Hypothalamus (tissue), 51 donors: ENCODE measurements at places on chromosomes 1 and 21.

DNA sequence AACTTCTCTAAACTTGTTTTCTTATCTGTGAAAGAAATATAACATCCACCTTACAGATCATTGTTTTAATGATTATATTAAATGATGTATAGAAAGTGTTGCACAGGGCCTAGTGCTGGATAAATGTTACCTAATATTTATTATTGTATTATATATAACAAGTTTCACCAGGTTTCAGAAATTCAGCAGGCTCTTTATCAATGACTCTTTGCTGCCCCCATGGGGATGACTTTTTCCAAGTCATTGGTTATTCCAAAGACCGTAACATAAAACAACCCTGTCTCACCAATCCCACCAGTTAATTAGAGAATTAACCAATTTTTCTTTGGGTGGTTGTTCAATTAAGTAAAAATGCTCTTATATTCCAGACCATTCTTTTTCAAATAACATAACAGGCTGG is 7.3 kb upstream of the DEDD start:
- DNase-seq: no peak

DNA sequence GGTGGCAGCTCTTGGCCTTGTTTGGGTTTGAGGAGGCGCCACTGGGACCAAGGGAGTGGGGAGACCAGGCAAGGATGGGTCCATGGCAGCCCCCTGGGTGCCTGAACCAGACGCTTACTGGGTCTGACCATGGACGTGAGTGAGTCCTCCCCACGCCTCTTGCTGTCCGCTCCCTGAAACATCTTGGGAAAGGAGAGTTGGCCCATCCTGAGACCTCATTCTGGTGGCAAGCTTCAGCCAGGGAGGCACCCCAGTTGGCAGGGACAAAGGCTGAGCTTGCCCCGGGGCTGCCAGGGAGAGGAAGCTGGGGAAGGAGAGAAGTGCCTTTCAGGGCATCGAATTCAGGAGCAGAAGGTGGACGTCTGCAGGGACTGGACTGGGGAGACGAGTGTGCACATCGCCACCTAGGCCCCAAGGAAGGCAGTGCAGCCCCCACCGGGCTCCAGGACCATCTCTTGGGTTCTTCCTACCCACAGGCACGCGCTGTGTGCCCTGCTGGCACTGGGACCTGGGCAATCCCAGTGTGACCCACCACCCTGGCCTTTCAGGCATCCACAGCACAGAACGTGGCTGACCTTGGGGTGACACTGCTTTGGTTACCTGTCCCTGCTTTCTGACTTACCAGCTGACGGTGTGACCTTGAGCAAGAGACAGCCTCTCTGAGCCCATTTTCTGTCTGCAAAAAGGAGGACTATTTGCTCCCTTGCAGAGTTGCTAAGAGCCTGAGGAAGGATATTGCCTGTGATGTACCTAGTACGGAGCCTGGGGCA is 132.9 kb upstream of the WNT4 start:
- peak; percentile 3 for DNase-seq

DNA sequence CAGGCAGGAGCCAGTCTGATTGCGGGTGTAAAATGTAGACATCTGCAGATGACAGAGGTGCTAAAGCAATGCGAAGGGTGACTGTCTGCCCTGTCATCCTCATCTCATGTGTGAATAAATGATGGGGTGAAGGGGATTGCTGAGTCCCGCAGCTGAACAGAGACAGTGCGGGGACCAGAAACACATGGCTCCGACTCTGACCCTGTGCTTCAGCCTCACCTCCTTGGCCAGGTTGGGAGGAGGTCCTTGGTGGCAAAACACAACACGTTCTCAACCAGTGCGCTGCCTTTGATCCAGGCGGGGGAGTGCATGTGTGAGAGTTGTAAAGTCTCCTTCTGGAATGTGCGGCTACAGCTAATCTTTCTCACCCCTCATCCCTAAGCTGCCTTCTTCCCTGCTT is 32.0 kb upstream of the TTC22 start:
- DNase-seq: no peak

DNA sequence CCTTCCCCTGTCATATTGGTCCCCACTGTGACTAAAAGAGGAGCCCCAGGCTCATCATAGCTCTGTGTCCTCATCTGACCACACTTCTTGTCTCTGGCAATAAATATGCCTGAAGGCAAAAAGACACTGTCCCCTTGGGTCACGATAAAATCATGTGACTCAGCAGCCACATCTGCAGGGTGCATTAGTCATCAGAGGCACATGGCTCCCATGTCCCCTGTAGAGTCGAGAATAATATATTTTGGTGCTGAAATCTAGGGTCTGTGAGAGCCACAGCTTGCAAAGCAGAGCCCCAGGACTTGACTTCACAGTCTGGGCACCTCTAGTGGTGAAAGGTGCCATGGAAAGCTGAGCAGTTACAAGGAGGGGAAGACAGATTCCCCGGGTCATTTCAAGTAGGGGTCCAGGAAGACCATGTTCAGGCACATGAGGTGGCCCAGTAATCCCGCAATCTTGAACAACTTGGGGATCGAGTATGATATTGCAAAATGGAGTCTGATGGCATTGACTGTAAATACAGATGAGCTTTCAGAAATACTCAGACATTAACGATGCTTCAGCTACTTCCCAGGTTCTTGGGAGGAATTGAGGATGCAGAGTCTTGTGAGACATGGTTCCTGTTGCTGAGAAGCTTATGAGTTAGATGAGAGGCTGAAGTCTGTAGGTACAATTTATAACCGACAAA is 68.6 kb downstream of the SLC35F3 start:
- DNase-seq: no peak

- DNase-seq: no peak
Measured at GRCh38 chr1:53367503-53368313, 39.8 kb upstream of the LRP8 start.

- no peak for DNase-seq
Measured at GRCh38 chr1:116201911-116202310, 90.7 kb downstream of the MAB21L3 start.

- no peak for DNase-seq
Measured at GRCh38 chr1:77991638-77992037, 12.8 kb upstream of the FUBP1 start.

DNA sequence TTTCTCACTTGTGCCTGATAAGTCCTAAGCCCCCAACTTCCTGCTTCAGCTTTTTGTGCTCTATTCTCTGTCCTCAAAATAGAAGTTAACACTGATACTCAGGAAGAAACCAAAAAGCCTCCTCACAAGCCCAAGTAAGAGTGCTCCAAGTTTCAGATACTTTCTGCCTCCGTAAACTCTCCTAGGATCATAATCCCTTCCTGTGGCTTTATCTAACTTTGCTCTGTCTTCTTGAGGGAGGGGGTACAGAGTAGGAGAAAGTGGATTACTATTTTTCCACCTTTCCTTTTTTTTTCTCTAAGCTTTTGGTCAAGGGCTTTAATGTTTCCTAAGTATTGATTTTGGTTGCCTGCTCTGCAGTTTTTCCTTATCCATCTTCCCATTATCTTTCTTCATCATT is 54.6 kb downstream of the DPH5 start:
- no peak for DNase-seq

GRCh38 chr1:94899756-94900155 is 27.2 kb downstream of the CNN3 start:
- no peak for DNase-seq

GRCh38 chr1:39391691-39392679 is 99.5 kb upstream of the BMP8A start:
- DNase-seq: no peak

- DNase-seq: no peak
Measured at GRCh38 chr1:117014209-117014608, 12.6 kb downstream of the CD101 start.

DNA sequence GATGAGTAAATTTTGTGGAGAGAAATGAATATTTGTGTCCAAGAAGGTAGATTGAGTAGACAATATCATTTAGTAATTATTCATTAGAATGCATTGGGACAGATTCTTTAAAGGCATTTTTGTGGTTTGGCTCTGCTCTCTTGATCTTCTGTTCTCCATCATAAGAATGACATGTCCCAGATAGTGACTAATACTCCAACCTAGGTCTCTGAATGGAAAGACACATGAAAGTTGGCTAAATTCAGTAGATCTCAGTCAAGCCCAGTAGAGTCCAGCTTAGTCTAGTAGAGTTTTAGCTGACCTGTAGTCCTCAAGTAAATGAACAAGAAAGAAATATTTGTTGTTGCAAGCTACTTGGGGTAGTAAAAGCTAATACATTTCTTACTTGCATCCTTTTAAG is 61.8 kb upstream of the DNAH14 start:
- DNase-seq: no peak

- DNase-seq: no peak
Measured at GRCh38 chr1:179053486-179053885, 27.8 kb downstream of the FAM20B start.

DNA sequence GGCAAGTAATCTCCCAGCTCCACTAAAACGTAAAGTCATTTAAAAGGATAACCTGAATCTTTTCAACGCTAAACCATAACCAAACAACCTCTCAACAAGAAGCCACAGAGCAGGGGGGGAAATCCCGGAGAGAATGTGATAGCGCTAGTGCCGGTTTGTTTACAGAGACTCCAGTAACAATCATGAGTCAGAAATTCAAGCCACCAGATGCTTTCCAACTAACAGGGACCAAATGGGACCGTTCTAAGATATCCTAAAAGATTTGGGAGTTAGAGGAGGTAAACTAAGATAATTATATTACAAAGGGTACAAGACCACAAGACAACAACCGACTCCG is 825 bp downstream of the DCAF8 start:
- DNase-seq: no peak

DNA sequence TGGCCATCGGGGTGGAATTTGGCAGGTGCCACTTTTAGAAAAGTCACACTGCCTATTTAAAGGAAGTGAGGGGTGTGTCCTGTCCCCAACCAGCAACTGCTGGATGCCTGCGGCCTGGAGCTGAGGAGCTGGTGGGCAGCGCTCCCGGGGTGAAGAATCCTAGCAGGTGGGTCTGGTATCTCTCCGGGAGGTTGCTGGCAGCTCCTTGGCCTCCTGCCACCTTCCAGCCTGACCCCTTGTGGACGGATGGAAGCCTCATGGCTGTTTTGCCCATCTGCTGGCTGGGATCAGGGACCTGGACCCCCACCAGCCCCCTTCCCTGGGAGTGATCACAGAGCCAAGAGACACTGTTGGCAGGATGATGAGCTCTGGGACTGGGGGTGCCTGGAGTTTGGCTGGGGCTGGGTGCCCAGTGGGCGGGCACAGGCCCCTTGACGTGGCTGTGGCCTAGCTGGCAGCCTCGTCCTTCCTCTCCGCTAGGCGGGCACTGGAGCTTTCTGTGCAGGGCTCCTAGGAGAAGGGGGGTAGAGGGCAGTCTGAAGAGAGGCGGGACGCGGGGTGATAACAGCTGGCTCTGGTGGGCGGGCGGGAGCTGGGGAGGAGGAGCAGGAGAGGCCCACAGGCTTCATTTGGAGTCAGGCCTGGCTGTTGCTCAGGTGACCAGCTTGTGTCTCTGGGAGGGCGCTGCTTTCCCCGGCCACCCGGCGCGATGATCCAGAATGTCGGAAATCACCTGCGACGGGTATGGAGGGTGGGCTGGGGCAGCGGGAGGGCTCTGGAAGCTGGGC is at the start of gene ACOT11:
TSS of gene ACOT11 (plus strand) at position 628 of the 788 bp plus-strand sequence. CDS start at position 710, 82 bp downstream.
- DNase-seq: peak; percentile 81

GRCh38 chr1:165641231-165641987 is 10.4 kb downstream of the MGST3 start:
- DNase-seq: no peak

DNA sequence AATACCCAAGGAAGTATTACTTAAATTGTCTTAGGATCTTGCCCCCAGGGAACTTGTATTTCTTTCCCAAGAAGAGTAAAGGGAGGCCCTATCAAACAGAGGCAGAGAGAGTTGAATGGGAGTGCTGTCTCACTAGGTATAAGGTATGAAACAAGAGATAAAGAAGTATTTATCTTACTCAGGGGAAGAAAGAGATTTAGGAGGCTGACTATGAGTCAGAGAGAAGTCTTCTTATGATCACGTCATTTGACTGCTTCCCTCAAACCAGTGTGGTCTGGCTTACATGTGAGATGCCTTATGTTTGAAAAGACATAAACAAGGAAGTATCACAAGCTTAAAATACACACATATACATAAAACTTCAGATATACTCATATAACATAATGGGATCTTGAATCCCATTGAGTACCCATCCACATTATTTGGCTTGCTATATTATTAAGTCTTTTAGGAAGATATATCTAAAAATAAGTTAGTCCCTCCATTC is 29.6 kb downstream of the DUSP10 start:
- no peak for DNase-seq

DNA sequence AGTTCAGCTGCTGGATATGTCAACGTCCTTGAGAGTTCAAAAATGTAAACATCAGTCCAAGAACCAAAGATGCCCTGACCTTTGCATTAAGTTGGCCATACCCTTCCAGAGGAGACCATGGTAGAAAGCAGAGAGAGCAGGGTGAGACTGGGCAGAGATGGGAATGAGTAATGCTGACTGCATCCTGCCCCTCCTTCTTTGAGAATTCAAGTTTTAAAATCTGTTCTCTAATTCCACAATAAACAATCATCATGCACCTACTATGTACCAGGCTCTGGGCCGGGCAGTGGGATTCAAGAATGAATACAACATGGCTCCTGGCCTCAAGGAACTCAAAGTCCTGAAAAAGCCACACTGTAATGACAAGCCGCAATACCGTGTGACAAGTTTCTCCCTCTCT is 3.9 kb upstream of the HAO2 start:
- no peak for DNase-seq

DNA sequence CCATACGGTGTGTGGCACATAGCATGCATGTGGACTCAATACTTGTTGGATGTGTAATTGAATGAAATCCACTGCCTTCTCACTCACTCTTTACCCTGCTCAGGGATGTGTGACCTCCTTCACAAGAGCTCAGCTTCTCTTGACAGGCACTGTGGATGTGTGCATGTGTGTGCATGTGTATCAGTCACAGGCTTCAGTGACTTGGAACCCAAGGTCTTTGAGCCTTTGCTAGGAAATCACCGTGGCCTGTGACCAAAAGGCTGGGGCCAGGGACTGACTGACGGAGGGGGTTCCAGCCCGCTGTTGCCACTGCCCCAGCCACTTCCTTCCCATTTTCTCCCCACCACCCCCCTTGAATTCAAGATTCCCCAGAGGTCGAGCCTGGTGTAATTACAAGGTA is 144.4 kb upstream of the POU3F1 start:
- DNase-seq: no peak

GRCh38 chr1:106817575-106817974 is 238.9 kb upstream of the PRMT6 start:
- DNase-seq: no peak

DNA sequence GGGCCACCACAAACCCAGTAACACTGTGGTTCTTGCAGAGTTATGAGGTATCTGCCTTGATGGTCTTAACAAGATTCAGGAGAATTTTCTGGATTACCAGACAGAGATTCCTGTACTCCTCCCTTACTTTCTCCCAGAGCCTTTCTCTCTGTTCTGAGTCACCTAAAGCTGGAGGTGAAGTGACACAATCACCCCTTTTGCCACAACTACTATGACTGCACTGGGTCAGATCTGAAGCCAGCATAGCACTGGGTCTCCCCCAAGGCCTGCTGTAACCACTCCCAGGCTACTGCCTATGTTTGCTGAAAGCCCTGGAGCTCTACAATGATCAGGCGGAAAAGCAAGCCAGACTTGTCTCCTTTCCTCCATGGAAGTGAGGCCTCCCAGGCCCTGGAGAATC is 156.7 kb upstream of the NEGR1 start:
- no peak for DNase-seq

- DNase-seq: no peak
Measured at GRCh38 chr1:67484492-67484891, 54.3 kb upstream of the SERBP1 start.

- peak; percentile 78 for DNase-seq
Measured at GRCh38 chr1:156662005-156662799, 15.0 kb downstream of the NES start.

GRCh38 chr1:205171369-205171768 is 40.1 kb downstream of the DSTYK start:
- no peak for DNase-seq
